ENCODE measurements at places on chromosomes 2 and 18.

DNA sequence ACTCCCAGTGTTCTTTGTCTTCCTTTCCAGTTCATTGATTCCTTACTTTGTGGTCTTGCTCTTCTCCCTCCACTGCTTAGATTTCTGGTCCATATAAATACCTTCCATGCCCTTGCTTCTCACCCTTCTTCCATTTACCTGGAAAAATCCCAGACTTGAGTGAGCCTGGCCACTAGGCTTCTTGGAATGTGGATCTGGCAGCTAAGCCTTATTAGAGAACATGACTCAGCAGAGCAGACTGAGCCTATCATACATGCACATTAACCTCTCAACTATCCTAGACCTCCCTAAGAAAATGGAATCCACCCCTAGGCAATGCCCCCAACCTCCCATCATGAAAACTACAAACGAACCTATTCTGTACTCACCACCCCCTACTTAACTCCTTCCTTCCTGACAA lies 127.7 kb downstream of the RHBDD1 start:
- peak; percentile 37 for DNase-seq

- no peak for DNase-seq
Observed at GRCh38 chr2:95391641-95392310, 10.7 kb upstream of the FAHD2A start.

DNA sequence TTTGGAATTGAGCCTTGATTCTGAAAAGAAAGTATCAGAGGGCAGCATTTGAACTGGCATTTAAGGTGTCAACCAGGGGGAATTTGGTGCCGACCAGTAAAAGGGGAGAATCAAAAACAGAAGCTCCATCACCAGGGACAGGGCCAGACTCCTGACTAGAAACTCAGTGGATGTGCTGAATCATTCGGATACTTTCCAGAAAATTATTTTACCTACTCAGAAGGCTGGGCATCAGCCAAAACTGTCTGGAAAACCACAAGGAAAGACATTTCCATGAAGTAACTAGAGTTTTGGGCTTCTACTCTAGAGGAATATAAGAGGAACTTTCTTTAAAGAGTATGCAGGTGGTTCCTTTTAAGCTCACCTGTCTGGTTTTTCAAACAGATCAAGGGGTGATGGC lies 756.6 kb downstream of the RNF144A start:
- peak; percentile 57 for DNase-seq

GRCh38 chr2:38315707-38316333 lies 61.3 kb downstream of the ATL2 start:
- peak; percentile 46 for DNase-seq

DNA sequence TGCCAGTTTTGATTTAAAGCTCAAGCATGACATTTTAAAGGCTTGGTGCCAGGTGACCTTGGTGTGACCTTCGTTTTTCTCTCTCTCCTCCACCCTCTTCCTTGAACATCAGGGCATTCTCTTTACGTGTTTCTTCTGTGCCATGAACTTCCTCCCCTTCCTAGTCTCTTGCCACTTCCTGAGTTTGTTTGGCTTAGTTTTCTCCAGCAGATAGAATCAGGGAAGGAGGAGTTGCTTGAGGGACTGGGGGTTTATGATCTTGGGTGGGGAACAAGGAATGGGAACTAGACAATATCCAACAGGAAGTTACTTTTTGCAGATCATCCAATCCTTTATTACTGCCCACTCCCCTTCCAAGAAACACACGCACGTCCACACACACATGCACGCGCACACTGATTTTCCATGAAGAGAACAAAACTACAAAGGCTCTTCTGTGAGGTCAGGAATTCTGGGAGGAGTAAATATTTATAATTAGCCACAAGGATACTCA lies 210.6 kb upstream of the EPAS1 start:
- no peak for DNase-seq

DNA sequence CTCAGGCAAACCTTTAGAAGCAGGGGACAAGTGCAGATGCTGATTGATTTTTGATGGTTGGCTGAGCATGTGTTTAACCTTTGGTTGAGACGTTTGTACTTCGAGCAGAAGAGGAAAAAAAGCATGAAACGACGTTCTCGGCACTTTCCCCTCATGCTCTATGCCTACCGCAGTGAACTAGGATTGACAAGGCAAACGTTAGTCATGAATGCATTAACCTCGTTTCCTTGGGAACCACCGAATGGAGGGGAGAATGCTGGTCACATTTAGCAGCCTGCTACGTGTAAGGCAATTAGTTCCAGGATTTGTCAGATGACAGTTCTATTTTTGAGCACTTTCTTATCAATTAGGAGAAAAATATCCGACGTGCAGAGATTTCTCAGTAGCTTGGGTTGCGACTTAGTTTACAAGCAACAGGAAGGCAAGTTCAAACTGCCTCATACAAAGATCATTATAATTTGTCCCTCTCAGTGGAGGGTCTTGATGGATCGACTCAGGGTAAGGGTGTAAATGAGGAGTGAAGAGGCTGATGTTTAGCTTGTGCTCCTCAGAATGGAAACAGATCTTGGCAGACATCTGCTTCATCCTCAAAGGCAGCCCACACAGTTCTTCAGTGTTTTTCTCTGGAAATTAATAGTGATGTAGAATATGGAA lies 47.4 kb upstream of the GPR45 start:
- no peak for DNase-seq

DNA sequence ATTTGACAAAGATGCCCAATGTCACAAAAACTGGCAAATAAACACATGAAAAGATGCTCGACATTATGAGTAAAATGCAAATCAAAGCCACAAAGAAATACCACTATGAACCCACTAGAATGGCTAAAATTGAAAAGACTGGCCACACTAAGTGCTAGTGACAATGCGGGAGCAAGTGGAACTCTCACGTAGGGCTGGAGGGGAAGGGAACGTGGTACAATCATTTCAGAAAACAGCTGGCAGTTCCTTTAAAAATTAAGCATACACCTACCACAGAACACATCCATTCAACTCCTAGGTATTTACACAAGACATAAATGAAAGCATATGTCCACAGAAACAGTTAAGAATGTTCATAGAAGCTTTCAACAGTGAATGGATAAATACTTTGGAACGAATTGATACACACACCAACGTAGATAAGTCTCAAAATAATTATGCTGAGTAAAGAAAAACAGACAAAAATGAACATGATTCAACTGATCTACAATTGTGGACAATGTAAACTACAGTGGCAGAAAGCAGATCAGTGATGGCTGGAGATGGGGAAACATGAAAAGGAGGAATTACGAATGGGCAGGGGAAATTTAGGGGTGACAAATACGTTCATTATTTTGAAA lies 71.7 kb downstream of the MYOM1 start:
- no peak for DNase-seq

DNA sequence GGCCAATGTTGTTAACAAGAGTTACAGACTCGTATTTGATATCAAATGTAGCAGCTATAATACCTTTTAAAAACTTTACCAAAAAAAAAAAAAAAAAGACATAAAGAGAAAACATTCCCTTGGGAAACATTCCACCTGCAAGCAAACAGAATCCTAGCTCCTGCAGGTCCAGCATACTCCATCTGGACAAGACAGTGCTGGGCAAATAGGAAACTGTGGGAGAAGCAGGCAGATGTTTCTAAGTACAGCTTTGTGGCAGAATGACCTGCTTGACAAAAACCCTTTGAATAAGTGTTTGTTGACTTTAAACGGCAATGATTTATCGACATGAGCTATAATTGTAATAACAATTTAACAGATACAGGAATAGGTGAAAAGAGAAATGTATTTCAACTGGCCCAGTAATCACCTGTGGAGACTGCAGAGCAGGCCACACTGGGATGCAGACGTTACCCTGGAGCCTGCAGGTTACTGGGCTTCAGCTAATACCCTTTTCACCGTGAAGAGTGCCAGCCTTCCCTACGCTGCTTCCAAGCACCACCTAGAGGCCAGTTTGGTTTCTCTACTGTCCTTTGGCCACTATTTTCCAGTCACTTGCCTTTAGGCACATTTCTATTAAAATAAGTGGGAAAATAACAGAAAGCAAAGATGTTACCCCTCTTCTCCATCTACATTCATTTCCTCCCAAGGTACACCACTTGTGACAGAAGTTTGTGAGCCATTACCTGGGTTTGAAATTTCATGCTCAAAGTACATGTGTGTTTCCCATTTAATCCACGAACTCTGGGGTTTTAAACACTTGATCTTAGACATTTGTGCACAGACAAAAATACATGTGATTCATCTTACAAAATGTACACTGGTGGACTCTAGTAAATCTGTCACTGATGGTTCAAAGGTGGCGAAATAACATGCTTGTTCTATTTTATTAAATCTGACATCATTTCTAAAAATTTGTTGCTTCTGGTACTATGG lies 96.9 kb upstream of the ZNF397 start:
- DNase-seq: peak; percentile 13

DNA sequence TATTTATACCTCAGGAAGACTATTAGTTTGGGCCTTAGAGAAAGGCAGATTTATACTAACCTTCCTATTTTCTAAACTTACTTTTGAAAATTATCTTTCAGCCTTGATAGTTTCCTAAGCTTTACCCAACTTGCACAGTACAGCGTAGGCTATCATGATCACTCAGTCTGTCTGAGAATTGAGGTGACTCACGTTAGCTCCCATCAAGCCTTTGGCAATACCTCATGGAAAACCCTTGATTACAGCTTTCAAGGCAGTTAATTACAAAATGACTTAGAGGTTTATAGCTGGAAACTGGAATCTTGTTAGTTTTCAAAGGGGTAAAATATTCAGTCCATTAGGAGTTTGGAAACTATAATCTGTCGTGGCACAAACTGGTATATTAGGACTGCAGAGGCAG lies 26.4 kb upstream of the ARMC9 start:
- no peak for DNase-seq

GRCh38 chr2:95514718-95515117 lies 30.2 kb upstream of the TRIM43B start:
- no peak for DNase-seq

DNA sequence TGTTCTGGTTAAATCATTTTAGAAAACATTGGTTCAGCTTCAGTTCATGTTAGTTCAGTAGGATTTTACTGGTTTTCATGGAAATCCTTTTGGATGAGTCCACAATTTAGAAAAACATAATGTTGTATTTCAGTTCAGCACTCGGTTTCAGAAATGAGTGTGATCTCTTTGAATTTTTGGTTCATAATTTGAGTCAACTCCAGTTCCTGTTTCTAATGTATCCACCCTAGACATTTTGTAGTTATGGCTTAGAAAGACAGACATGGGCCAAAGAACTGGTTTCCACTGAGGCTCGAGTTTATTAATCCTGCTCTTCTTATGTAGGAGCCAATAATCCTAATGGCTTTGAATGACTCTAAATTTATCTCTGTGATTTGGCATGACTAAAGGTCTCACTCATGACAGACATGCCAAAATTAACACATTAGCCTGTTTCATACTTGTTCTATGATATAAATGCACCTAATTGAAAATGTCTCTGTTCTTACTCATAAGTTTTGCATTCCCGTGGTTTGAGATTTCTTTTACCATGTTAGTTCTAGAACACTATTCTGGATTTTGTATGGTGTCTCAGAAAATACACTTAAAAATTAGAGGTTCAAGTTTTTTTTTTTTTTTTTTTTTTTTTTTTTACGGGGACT lies 82.3 kb upstream of the SPRED2 start:
- no peak for DNase-seq

DNA sequence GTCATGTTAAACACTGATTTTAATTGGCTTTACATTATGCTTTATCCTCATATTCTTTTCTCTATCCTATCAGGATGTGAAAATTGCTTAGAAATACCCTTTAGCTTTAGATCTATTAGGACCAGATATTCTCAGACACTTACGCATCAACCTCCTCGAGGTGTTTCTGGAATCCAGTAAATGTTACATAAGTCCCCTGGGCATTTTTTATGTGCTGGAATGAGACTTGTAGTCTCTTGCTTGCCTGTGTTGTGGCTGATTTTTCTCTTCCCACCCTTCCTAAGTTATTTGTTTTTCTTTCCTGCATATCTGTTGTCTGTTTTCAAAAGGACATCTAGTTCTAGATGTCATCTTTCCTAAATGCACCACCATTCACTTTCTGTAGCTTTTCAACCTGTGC lies 197.1 kb downstream of the CCDC85A start:
- no peak for DNase-seq

DNA sequence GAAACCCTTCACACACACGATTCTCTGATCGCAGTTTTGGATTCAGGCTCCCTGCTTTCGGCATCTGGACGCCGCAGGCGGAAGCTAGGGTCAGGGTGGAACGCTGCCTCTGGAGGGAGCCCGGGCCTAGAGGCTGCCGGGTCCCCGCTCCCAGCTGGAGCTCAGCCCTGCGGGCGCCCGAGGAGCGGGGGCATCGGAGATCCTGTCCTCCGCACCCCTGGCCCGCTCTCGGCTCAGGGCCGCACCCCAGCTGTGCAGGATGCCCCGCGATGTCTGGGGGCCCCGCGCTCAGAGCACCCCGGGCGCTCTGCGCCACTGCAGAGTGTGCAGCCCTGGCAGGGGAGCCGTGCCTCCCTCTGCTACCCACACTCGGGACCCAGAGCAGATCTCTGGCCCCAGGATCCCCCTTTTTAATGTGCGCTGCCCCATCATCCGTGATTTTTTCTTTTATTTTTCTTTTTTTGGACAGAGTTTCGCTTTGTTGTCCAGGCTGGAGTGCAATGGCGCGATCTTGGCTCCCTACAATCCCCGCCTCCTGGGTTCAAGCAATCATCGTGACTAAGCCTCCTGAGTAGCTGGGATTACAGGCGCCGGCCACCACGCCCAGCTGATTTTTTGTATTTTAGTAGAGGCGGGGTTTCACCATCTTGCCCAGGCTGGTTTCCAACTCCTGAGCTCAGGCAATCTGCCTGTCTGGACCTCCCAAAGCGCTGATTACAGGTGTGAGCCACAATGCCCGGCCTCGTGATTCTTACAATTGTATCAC lies 54.8 kb upstream of the TUBA3E start:
- DNase-seq: no peak

DNA sequence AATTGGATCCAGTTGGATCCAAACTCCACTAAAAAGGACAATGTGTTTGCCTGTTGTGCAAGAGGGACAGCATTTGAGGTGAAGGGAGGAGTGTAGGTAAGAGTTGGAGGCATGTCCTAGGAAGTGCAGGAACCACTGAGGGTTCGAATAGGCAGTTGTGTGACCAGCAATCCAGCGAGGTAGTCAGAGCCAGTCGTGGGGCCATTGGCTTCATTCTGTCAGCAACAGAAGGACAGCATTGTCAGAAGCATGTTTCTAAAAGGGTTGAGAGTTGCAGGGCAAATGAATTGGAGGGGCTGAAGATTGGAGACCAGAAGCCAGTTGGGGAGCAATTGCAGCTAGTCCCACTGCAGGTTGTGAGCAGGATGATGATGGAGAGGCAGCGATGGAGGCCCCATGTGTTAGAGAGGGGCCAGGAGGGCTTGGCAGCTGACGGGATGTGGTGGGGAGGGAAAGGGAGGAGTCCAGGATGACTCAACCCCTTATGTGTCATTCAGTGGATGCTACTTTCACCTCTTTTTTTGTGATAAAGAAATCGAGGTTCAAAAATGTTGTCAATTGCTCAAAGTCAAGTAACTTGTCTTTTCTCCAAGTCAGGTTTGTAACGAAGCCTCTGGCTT lies 96.7 kb upstream of the SIX3 start:
- no peak for DNase-seq

GRCh38 chr2:36570416-36570815 lies 27.6 kb downstream of the FEZ2 start:
- DNase-seq: no peak

All from fibroblast of skin of left quadriceps (primary cell).